Activated CD4-positive, alpha-beta memory T cell treated with anti-CD3 and anti-CD28 coated beads, Interleukin-2, amount 10 ng/mL, durations not matched to agents 7 days and 5 days (primary cell): ENCODE measurements at places on chromosomes 7 and 10.

GRCh38 chr10:29563420-29564035 is 71.2 kb downstream of the SVIL start:
- DNase-seq: no peak

DNA sequence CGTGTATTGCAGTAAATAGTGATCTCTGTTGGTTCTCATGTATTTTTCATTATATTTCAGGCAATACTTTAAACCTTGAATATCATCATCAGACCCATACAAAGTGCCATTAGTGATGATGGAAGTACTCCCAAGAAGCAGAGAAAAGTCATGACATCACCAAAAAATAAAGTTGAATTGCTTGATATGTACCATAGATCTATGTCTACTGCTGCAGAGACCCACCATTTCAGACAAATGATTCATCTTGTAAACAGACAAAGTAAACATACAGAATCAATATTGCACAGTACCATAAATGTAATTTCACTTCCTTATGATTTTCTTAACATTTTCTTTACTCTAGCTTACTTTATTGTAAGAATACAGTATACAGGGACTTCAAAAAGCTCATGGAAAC is 347.8 kb downstream of the IPMK start:
- DNase-seq: no peak

GRCh38 chr7:81211204-81211933 is 292.5 kb upstream of the SEMA3C start:
- DNase-seq: no peak

DNA sequence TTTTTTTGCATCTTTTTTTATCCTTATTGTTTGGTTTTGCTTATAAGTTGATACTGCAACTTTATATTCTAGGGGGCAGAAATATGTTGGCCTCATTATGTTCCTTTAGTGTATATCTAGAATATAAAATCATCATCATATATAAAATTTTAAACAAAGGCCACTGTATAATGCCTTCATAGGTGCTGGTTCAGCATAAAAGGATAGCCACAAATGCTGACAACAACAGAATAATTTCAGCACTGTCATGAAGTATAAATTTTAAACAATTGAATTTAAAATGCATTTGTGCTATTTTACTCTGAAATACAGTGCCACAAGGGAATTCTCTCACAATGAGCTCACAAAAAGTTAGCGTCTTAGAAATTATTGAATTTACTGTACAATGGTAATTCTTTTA is 285.9 kb downstream of the ATRNL1 start:
- no peak for DNase-seq

DNA sequence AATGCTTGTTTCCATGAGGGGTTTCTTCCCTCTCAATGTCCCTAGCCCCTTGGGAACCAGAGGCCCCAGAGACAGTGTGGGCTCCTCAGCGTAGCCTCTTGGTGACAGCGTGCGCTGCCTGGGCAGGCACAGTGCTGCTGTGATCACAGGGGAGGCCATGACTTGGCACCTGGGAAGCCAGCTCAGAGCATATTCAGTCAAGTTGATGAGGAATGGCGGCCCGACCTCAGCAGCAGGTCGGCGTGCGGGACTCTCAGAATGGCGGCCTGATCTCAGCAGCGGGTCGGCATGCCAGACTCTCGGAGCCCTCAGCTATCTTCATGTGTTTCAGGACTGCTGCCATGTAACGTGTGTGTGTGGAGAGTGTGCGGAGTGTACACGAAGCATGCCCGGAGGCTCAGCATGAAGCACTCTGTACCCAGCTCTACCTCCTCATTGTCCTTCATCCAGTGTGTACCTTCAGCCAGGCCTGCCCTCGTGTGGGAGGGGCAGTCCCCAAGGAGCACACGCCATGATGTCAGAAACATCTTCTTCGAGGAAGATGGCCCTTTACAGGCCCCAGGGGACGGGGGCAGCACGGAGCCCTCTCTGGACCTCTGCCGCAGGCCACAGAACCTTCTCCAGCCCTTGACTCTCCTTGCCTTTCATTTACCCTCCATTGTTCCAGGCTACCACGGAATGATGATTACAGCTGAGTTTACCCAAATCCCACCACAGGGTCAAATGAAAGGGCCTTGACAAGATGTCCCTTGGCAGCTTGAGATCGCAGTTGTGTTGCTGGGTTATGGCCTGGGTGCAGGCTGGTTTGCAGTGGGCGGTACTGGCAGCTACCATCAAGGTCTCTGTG is 130.4 kb downstream of the SMURF1 start:
- no peak for DNase-seq

DNA sequence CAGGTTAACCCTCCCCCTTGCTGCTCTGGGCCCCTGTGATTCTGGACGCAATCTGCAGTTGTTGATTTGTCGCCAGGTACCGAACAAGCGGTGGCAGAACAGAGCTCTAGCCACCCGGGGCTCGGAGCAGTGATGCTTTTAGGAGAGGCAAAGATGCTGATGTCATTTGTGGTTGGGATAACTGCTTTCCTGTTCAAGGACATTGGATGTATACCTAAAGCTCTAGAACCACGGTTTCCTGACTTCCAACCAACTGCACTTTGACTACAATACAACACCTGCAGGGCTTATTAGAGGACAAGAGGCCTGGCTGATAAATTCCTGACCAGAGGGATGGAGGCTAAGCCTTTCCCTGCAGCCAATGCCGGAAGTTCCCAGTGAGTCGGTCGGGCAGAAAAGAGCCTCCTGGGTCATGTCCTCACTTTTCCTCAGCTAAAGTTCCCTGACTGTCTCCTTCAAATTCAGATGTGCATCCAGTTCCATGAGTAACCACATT is 6.5 kb upstream of the RBM20 start:
- no peak for DNase-seq

DNA sequence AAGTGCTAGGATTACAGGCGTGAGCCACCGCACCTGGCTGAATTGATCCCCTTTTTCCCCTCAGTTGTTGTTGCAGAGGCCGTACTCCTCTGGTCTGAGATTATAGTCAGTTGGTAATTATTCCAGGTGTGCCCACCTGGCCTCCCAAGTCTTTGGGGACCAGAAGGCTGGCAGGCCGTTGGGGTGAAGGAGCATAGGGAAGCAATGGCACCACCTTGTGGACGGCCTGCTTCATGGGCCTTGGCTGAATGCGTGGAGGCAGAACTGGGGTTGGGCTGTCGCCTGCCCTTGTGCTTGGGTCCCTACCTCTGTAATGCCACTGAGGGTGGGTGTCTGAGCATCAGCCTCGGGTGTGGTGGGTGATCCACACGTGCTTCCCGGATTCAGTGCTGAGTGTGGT is 125.7 kb downstream of the RGS10 start:
- DNase-seq: peak; percentile 77

GRCh38 chr10:22505911-22506685 is 160.8 kb downstream of the SPAG6 start:
- DNase-seq: peak; percentile 60
